ENCODE measurements at places on chromosomes 16 and 17. TPM values are rescaled to one million over a fixed set of nuclear protein-coding genes. Genes with fewer than 3 reads are reported as not detected.

Gene SLC52A1
- not detected for total RNA-seq

Gene TAT
- total RNA-seq: 3.7 TPM

Gene CCL5
- total RNA-seq: 1.5 TPM

Gene PLCG2
- total RNA-seq: 2.4 TPM

Gene KRT40
- total RNA-seq: not detected

Gene KCNJ18
- total RNA-seq: not detected

Gene EFCAB5
- not detected for total RNA-seq

Gene CD300LB
- not detected for total RNA-seq

Gene MYH8
- 0.85 TPM for total RNA-seq

Gene IGSF6
- total RNA-seq: 0.41 TPM

Gene MAPT
- 70.3 TPM for total RNA-seq

Measured in gastrocnemius medialis (tissue), 4 donors.